Hepatic stellate cell (primary cell): ENCODE measurements at places on chromosomes 13 and 19.
A peak's percentile ranks its signal among the peaks of the same experiment; 100 is the strongest.

GRCh38 chr13:60242043-60242595, 78.4 kb upstream of the DIAPH3 start:
- no peak for DNase-seq

DNA sequence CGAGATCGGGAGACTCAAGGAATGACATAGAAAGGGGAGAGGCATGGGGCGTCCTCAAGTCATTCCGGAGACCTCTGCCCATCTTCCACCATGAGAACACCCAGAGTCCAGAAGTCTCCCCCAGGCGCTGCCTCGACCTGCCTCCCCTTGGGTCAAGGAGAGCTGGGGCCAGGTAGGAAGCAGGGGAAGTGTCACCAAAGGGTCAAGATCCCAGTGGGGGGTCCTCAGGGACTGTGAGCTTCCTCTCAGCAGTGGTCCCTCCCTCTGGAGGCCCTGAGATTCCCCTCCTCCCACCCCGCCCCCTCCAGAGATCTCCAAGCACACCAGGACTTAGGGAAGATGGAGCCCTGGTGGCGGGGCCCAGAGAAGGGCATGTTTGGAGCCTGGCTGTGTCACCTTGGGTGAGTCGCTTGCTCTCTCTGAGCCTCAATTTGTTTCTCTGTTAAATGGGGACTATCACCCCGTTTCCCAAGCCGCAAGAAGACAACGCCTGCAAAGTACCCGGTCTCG, 919 bp downstream of the DACT3 start:
- peak; percentile 51 for DNase-seq

- DNase-seq: no peak
These were observed 438.6 kb downstream of the COG6 start for GRCh38 chr13:40094056-40094455.

GRCh38 chr13:68440874-68441273, 1210.7 kb upstream of the PCDH9 start:
- no peak for DNase-seq

- no peak for DNase-seq
These were observed 296.7 kb downstream of the POU4F1 start for GRCh38 chr13:78306519-78307206.

GRCh38 chr19:9061879-9062278, 25.0 kb upstream of the OR1M1 start:
- DNase-seq: no peak

DNA sequence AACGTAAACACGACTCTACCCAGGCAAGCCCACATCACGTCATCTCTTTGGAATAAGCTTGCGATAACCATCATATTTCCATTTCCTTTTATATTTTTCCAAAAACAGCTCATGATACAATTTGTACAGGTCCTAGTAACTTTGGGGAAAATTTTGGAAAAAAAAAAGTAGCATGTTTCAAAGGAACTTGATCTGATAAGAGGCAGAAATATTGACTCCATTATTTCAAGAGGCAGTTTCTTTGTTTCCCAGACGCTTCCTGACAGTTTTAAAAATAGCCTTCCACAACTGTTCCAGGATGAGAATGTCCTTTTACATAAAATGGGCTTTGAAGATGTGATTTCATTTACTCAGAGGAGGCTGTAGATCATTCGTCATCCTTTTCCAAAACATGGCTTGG, 23.1 kb downstream of the KLF2 start:
- DNase-seq: no peak
